ENCODE measurements at places on chromosomes 2 and 18.

- DNase-seq: no peak
Observed at GRCh38 chr18:79916128-79916494, 35.3 kb downstream of the SLC66A2 start.

GRCh38 chr2:7379799-7380198, 462.6 kb downstream of the RNF144A start:
- peak; percentile 5 for DNase-seq

GRCh38 chr18:7023063-7023580, 94.5 kb downstream of the LAMA1 start:
- DNase-seq: no peak

- no peak for DNase-seq
Observed at GRCh38 chr2:102317715-102318114, 6.4 kb downstream of the IL1RL1 start.

Measured in NCI-H1092 treated with DMSO at 0.1 percent for 48 hours (cell line).